Astrocyte of the cerebellum (primary cell): ENCODE measurements at places on chromosomes 5 and 9.

- peak; percentile 32 for DNase-seq
These were observed 53.7 kb downstream of the RGMB start for GRCh38 chr5:98827161-98827560.

GRCh38 chr9:15121630-15122029 lies 185.4 kb downstream of the TTC39B start:
- DNase-seq = no peak

DNA sequence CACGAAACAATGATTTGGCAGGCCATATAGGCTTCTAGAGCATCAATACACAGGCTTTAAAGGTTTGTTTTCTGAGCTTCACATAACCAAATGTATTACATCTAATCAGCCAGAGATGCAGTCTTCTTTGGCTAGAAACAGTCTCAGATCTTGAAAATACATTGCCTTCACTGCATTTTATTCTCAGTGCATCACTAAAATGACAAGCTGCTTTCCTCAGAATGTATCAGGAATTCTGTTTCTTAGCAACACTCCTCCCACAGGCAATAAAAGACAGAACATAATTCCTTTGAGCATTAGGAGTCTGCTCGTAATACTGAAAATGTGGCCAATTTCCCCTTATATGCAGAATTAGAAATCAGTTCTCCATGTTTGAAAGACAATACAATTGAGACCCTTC lies 36.9 kb downstream of the FEM1C start:
- no peak for DNase-seq

GRCh38 chr5:150576449-150576949 lies 64.0 kb upstream of the SYNPO start:
- no peak for DNase-seq
